SJCRH30 (cell line): ENCODE measurements at places on chromosomes 7 and 10. TPM values are rescaled to one million over a fixed set of nuclear protein-coding genes. Genes with fewer than 3 reads are reported as not detected.

DENND2A gene
- 9.2 and 10.7 TPM in 2 replicates for total RNA-seq

DNA sequence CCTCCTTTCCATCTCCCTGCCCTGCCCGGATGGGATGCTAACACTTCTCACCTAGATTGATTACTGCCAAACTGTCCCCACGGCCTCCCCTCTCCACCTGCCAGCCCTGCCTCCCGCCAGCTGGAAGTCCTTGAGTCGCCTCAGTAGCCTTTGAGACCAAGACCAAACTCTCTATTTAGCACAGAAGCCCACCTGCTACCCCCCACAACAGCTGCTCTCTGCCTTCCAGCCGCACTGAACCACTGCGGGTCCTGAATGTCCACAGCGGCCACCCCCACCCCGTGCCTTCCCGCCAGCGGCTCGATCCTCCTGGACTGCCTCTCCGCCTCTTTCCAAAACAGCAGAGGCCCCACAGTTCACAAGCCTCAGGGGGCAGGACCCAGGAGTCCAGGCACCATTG is 39.0 kb downstream of the FKBP6 start:
- peak; percentile 67 for DNase-seq

GRCh38 chr10:72736176-72736827 is 44.4 kb downstream of the MCU start:
- peak; percentile 25 for DNase-seq

DNA sequence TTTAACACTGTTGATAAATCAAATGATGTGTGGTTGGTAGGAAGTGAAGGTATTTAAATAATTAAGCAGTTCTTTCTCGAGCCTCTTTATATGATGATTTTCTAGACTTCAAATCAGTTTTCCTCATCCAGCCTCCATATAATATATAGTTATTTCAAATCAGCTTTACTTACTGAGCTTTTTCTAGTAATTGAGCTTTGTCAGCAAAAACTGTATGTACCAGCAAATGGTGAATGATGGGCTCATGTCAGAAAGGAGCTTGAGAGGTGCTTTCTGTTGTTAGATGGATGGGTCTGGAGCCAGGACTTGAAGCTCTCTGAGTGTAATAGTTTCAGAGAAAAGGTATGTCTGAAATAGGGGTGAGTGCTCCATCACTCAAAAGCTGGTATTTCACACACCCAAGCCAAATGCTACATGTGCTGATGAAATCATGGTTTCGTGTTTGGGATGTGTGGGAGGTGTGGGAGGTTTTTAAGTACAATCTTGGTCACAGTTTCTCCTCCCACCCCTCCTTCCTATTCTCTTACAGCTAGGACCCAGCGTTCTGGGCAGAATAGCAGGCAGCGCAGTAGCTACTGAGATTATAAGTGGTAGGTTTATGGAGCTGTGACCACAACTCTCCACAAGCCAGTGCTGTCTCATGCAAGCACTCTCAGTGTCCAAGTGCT is 55.8 kb downstream of the LRMDA start:
- DNase-seq, result no peak

THSD7A gene
- total RNA-seq, result 0.10 and 0.28 TPM in 2 replicates

GRCh38 chr7:28173531-28173930 is 7.1 kb downstream of the JAZF1 start:
- no peak for DNase-seq

HABP2 gene
- total RNA-seq, result not detected in 2 replicates

GRCh38 chr10:9860045-9860444 is 1157.6 kb upstream of the CELF2 start:
- DNase-seq, result no peak

ABLIM1 gene
- 23.5 and 23.9 TPM in 2 replicates for total RNA-seq

GRCh38 chr7:134619627-134620331 is 26.9 kb upstream of the BPGM start:
- no peak for DNase-seq

DNA sequence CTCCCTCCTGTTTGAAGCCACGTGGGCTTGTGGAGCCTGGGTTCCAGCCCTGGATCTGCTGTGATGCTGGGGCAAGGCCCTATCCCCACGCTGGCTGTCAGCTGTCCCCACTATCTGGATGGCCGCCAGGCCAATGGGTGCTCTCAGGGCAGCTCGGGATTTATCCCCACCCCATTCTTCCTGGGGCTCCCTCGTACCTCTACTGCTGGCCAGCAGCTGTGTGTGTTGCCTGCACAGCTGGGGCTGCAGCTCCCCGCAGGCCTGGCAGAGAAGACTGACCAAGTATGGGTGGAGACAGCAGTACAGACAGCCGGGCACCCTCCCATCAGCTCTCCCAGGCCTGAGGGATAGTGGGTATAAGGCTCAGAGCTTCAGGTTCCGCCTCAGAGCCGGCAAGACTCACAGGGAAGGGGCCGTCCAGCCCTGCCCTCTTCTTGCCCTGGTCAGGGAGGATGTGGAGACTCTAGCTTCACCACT is 13.6 kb downstream of the CLIP2 start:
- peak; percentile 97 for DNase-seq

GRCh38 chr10:24952707-24953645 is 570 bp upstream of the PRTFDC1 start:
- DNase-seq, result no peak

CRYGN gene
- total RNA-seq, result not detected in 2 replicates

GRCh38 chr7:18577096-18577771 is 81.7 kb downstream of the HDAC9 start:
- no peak for DNase-seq

DNA sequence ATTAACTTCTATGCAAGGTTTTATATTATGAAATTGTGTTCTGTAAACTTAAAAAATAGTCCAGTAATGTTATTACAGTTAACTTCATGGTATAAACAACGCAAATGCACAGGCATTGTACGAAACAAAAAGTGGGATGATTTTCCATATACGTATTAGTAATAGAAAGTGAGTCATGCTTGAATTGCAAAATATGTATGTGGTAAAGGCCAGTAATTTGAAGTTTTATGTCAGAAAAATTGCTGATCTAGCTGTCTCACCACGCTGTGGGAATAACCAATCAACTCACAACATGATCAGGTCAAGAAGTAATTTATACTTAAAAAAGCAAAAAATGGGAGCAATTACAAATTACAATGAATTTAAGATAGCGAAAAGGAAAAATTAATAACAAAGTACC is 37.0 kb upstream of the GLI3 start:
- no peak for DNase-seq

DNA sequence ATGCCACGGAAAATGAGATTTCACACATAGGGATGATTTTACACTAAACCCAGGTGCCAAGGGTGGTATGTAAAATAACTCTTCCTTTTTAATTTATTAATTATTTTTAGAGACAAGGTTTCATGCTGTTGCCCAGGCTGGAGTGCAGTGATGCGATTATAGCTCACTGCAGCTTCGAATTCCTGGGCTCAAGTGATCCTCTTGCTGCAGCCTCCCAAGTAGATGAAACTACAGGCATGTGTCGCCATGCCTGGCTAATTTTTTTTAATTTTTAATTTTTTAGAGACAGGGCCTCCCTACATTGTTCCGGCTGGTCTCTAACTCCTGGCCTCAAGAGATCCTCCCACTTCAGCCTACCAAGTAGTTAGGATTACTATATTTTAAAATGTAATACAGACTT is 2.3 kb upstream of the CNNM1 start:
- DNase-seq, result no peak

- peak; percentile 88 for DNase-seq
Measured at GRCh38 chr7:5596046-5596895, 172.6 kb upstream of the TNRC18 start.

AFAP1L2 gene
- total RNA-seq, result 1.8 and 2.2 TPM in 2 replicates

DNA sequence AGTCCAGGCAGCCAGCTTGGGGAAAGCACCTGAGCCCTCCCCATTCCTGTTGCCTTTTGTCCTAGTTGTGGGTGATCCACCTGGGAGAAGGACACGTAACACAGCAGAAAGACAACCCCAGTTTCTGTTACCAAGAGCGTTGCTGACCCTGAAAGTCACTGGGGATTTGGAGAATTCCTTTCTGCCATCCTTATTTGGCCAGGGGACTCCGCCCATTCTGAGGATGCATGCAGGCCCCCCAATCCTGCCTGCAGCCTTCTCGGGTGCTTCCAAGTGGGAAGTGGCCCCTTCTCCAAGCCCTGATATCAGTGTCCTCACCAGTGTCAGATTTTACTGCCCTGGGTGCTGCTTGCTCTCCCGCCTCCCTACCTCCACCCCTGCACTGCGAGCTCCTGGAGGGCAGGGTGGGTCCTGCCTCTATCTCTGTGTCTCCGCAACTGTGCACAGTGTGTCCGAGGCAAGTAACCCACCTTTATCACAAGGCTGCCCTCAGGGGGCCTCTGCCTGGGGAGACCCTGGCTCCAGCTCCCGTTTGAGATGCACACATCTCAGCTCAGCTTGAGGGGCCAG is 9.2 kb upstream of the ADCY1 start:
- DNase-seq, result no peak

TAS2R5 gene
- 0.18 TPM in 1 of 2 replicates, not detected in the other for total RNA-seq

- DNase-seq, result peak; percentile 20
Measured at GRCh38 chr7:141585592-141586510, 34.6 kb downstream of the AGK start.

HKDC1 gene
- total RNA-seq, result 0.06 and 0.08 TPM in 2 replicates

DNA sequence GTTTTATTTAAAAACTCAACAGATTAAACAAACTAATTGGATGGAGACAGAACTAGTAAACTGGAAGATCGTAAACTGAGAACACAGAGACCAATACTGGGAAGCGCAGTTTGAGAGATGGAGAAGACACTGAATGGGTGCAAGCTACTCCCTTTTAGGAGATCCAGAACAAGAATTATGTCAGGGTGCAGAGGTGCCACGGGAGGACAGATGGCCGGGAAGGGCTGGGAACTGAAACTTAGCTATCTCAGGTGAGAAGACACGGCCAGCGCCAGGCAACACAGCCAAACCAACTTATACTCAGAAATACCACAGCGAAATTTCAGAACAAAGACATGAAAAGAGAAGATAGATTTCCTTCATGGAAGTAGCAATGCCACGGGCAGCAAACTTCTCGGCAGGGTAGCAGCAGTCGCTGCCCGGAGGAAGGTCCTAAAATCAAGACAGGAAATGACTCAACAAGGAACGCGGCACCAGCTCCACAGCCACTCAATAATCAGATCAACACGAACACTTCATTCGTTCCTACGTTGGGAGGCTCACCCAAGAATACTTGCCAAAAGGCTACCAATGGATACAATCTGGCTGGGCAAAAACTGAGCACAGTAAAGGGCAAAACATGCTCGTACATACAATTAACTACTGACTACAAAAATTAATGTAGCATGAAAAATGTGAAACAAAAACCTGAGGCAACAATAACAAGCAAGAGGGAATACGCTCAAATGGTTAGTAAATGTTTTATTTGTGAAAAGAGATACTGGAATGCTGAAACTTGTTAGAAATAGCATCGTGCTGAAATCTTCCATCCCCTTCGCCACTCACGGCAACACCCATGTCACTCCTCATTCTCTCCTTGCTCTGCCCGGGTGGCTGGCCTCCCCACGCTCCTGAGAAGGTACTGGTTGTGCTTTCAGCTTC is 2.2 kb upstream of the LRRC27 start:
- no peak for DNase-seq
